HFF-Myc (cell line): ENCODE measurements at places on chromosomes 11 and 22.

DNA sequence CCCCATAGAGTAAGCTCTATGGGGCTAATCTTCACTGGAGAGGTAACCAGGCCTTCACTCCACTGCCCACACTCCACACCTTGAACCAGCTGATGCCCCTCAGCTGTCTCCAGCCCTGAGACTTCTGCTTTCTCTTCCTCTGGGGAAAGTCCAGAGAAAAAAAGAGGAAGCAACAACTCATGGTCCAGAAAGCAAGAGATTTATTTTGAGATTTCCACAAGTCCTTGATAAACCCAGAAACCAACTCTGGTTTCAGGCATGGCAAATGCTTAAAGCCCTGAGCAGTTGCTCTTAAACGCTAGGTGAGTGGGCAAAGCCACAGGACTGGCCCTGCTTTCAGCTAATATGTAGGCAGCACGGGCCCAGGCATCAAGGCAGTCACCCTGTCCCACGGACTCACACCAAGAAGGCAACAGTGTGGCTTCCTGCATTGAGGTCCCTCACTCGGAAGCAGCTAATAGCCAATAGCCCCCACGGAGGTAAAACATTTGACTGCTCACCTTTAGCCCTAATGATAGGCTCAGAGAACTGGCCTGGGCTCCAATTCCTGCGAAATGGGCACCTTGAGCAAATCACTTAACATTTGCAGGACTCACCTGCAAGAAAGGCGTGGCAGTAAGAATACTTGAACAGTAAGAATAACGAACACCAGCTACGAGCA is 4.3 kb downstream of the CYB561A3 start:
- DNase-seq: no peak

- DNase-seq: no peak
Observed at GRCh38 chr11:134727204-134727603, 315.2 kb upstream of the B3GAT1 start.

GRCh38 chr11:112298535-112298934 is 37.9 kb upstream of the PLET1 start:
- DNase-seq: no peak

DNA sequence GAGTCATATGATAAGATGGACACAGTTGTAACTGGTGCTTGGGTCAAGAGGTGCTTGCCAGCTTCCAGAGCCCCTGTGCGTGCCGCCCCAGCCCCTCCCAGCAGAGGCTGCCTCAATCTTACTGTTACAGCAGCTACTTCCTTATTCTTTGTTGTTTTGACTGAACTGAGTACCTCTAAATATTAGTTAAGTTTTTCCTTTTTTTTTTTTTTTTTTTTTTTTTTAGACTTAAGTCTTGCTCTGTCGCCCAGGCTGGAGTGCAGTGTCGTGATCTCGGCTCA is 8.8 kb downstream of the ZBED4 start:
- no peak for DNase-seq

DNA sequence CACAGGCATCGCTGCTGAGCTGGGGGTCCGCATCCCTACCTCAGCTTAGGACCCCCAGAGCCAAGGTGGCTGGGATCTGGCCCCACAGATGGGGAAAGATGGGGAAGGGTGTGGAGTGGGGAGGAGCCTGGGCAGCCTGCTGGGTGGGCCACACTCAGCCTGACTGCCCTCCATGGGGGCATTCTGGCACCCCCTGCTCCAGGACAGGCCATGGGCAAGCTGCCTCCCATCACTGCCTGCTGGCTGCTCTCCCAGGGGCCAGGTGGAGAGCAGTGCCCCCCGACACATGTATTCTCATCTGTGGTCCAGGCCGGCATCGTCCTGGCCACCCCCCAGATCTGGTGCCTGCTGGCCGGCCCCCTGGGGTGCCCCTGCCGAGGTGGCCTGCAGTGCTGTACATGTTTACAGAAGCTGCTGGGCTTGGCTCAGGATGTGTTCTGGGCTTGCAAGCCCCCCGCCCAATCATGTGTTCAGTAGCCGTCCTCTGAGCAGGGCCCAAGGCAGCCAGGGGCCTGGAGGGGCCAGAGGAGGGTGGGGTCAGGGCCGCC is 7.8 kb upstream of the MYRF start:
- no peak for DNase-seq

- DNase-seq: no peak
Observed at GRCh38 chr11:10450462-10451425, 4.3 kb upstream of the AMPD3 start.

DNA sequence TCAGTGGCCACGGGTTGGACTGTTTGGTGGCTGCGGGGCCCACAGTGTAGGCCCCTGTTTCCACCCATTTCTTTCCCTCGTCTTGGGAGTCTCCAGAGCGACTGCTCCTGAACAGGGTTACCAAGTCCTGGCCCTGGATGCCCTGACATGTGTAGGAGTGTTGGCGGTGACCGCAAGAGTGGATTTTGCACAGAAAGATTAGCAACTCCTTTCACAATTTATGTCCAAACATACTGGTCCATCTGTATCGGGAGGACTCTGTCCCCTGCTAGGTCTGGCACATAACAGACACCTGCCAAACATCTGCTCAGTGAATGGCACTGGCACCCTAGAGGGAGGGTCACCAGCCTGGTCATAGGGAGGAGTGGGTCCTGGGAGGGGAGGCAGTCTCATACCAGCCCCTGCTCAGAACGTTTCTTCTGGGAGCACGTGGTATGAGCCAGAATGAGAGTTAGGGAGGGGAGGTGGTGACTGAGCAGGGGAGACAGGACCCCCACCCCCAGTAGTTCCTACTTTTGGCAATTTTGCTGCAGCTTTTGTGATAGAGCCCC is 3.4 kb upstream of the APOA1 start:
- no peak for DNase-seq

DNA sequence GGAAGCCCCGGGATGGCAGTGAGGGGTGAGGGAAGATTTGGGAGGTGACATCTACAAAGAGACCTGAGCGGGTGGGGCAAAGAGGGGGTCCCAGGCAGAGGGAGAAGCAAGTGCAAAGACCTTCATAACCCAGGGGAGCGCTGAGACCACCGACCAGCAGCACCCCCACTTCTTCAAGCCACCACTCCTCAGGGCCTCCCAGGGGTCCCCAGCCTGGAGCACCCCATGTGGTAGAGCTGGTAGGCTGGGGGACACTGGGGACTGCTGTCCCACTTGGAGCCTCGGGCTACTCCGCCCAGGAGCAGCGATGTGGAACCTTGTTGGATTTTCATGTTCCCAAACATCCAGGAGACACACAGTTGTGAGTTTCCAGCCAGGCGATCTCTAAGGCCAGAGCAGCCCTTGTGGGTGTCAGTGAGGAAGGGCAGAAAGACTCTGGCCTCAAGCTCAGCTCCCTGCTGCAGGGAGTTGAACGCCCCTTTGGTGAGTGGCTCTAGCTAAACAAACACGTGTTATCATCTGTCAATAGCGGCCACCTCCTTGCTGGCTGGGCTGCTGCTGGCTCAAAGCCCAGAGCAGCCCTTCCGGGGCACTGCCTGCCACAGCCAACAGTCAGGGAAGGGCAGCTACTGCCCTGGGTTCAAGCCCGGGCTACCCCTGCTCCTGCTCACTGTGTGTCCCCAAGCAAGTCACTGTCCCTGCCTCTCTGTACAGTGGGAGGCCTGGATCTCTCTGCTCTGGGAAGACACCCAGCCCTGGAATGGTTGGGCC is 25.7 kb upstream of the CHKA start:
- DNase-seq: no peak

- DNase-seq: no peak
Observed at GRCh38 chr22:28025866-28026575, 107.0 kb upstream of the PITPNB start.
